LoVo (cell line): ENCODE measurements at places on chromosomes 3 and 15.
A peak's percentile ranks its signal among the peaks of the same experiment; 100 is the strongest.

- no peak for DNase-seq
Observed at GRCh38 chr3:6223572-6223971, 637.3 kb upstream of the GRM7 start.

DNA sequence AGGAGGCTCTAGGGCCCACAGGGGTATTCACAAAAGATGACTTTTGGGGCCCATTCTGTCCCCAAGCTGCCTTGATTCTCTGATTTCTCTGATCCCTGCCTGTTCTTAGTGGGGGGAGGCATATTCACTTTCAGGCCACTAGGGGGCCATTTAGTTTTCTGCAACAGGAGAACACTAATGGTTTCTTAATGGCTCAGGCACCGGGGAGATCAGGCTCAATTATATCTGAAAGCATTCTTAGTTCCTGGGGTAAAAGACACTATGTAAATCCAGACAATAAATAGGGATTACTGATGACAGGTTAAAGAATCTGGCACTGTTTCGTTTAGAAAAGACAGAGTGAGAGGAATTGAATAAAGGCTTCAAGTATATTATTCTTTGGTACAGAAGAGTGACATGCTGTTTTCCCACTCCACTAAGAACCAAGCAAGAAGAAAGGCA, 2.5 kb upstream of the INAFM2 start:
- DNase-seq, result peak; percentile 80

DNA sequence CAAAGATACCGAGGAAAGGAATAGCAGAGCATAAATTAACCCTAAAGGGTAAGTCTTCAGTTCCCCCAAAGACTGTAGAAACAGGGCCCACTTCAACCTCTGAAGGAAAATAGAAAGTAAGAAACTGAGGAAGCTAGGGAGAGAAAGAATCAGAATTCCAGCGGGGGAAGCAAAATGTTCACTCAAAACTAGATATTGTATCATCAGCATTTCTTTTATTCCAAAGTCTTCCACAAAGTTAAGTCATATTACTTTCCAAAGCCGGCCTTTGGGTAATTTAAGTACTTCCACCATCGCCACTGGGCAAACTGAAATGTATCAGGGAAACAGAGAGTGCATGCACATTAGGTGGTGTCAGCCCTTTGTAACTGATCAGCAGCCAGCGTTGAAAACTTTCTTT, 88.3 kb downstream of the RSL24D1 start:
- DNase-seq, result no peak

DNA sequence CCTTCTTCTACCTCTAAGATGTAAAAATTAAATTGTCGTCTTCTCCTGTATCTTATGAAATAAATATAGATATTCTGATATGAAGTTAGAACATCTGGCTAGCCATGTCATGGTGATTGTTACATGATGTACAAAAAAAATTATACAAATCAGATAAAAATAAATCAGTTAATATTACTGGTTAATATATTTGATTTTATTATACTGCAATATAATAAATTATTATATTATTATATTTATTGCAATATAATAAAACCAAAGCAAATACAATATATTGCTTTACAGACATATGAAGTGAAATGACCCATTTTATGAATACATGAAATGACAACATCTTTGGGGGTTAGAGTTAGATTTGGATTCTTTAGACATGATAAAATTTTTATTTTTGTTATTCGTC, 72.3 kb upstream of the NAALADL2 start:
- DNase-seq, result no peak

- no peak for DNase-seq
Observed at GRCh38 chr3:72259755-72260587, 475.0 kb upstream of the PROK2 start.
